Large intestine (tissue), 12 donors: ENCODE measurements at places on chromosomes 1 and 21. TPM values are rescaled to one million over a fixed set of nuclear protein-coding genes. Genes with fewer than 3 reads are reported as not detected.

Gene ANKRD34A
- 0.79 TPM for polyA plus RNA-seq

Gene SUSD4
- polyA plus RNA-seq: 2.1 TPM

Gene RGS4
- 8.1 TPM for polyA plus RNA-seq

Gene RBP7
- polyA plus RNA-seq: 3.3 TPM

Gene BROX
- 37.0 TPM for polyA plus RNA-seq

Gene HSPA13
- polyA plus RNA-seq: 26.6 TPM

GRCh38 chr1:47351305-47351704 lies 17.7 kb downstream of the CMPK1 start:
- no peaks in the 10 kb centered on the region for H3K27me3 ChIP-seq
- no peak overlapping the region for H3K4me3 ChIP-seq
- no peak overlapping the region for H3K27ac ChIP-seq
- peaks cover 3% of the 10 kb centered on the region for H3K36me3 ChIP-seq
- H3K4me1 ChIP-seq: no peaks in the 10 kb centered on the region

DNA sequence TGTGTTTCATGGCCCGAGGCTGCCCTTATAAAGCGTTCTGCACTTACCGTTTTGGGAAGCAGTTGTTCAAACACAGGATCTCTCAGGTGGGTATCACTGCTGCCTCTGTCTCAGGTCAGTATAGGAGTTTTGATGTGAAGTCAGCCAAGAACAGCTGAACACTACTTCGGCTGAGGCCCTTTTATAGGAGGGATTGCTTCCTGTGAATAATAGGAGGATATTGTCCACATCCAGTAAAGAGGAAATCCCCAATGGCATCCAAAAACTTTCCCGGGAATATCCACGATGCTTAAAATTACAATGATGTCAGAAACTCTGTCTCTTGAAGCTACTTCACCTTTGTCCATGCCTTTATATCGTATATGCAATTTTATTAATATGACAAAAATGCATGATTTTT lies at the start of gene SELE:
TSS of gene SELE (minus strand) at position 156 of the 400 bp plus-strand sequence. CDS start 467 bp downstream, outside the sequence.
- DNase-seq: no peak
- H3K27ac ChIP-seq: no peak within 1 kb of the TSS
- peaks cover 8% of the 10 kb centered on the region for H3K27me3 ChIP-seq
- H3K4me3 ChIP-seq: no peak within 1 kb of the TSS
- no peaks in the 10 kb centered on the region for H3K4me1 ChIP-seq
- no peaks in the 10 kb centered on the region for H3K36me3 ChIP-seq

DNA sequence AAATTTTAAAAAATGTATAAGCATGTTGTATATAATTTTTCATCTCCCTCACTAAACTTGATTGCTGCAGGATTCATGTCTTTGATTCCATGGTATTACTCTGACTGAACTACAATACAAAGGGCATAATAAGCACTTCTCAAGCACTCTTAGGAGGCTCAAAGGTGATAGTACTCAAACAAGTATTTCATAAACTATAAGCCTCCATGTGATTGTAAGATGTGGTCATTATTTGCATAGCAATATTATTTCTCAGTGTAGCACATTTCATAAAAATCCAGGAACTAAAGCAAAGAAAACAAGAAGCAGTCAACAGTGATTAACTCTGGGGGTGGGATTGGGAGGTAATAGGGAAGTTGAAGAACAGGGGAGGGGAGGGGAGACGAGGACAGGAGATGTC lies 106.2 kb upstream of the DPT start:
- DNase-seq: peak; percentile 53
- H3K4me1 ChIP-seq: peaks cover 34% of the 10 kb centered on the region
- H3K27me3 ChIP-seq: no peaks in the 10 kb centered on the region
- no peaks in the 10 kb centered on the region for H3K36me3 ChIP-seq

GRCh38 chr21:14712121-14712715 lies 166.1 kb upstream of the SAMSN1 start:
- no peak overlapping the region for H3K27ac ChIP-seq
- H3K27me3 ChIP-seq: no peaks in the 10 kb centered on the region
- DNase-seq: no peak
- no peaks in the 10 kb centered on the region for H3K4me1 ChIP-seq

- no peak overlapping the region for H3K4me3 ChIP-seq
- no peaks in the 10 kb centered on the region for H3K4me1 ChIP-seq
- no peaks in the 10 kb centered on the region for H3K27me3 ChIP-seq
- no peaks in the 10 kb centered on the region for H3K36me3 ChIP-seq
These were observed 29.6 kb upstream of the ZNF326 start for GRCh38 chr1:89965193-89965768.

DNA sequence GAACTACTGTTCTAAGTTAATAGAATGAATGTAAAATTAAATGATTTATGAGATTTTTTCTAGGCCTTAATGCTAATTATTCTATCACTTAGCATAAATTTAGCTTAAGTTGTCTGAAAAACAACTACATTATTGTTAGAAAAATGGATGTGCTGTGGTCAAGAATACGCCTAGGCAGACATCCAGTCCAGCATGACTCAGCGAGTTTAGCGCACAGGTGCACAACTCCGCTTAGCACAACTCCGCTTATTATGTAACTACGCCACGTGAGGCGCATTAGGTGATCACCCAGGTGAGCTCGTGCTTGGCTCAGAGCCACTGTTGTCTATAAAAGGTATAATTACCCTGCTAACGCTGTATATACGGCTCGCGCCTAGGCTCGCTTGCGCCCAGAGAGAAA lies 1043.6 kb upstream of the ADGRL4 start:
- DNase-seq: no peak
- H3K36me3 ChIP-seq: no peaks in the 10 kb centered on the region
- no peak overlapping the region for H3K27ac ChIP-seq
- H3K4me3 ChIP-seq: no peak overlapping the region

GRCh38 chr1:228457396-228458176 lies 29.6 kb upstream of the RNF187 start:
- no peaks in the 10 kb centered on the region for H3K36me3 ChIP-seq
- peak overlapping the region; percentile 95 for H3K27ac ChIP-seq
- H3K4me1 ChIP-seq: peaks cover 13% of the 10 kb centered on the region
- DNase-seq: peak; percentile 97
- H3K27me3 ChIP-seq: peaks cover 11% of the 10 kb centered on the region

DNA sequence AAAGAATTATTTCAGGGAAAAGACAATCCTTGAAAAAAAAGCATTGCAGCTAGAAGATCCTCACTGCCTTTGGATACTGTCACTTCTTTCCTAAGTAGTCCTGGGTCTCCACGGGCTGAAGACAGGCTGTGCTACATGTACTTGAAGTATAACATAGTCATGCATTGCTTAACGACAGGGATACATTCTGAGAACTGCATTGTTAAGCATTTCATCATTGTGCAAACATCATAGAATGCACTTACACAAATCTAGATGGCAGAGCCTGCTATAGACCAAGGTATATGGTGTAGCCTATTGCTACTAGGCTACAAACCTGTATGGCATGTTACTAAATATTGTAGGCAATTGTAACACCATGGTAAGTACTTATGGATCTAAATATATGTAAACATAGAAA lies 54.0 kb downstream of the KIAA0040 start:
- H3K27me3 ChIP-seq: peaks cover 3% of the 10 kb centered on the region
- no peak overlapping the region for H3K27ac ChIP-seq
- no peaks in the 10 kb centered on the region for H3K36me3 ChIP-seq
- H3K4me1 ChIP-seq: peaks cover 8% of the 10 kb centered on the region

DNA sequence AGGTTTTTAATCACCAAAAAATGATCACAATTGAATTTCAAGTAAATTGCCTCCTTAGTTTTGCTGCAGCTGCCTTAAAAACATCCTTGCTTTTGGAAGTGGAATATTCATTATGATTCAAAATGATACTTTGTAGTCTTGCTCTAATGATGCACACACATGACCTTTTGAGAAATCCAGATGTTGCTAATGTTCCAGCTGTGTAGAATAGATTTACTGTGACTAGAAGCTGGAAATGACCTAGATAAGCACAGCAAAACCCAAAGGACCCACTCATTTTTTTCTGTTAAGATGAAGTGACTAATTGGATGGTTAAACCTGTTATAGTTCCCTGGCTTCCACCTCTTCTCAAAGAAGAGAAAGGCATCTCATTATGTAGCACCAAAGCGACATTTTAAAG lies 64.6 kb upstream of the RALGPS2 start:
- no peaks in the 10 kb centered on the region for H3K27me3 ChIP-seq
- no peaks in the 10 kb centered on the region for H3K36me3 ChIP-seq
- H3K27ac ChIP-seq: no peak overlapping the region
- DNase-seq: no peak
- peaks cover 3% of the 10 kb centered on the region for H3K4me1 ChIP-seq

DNA sequence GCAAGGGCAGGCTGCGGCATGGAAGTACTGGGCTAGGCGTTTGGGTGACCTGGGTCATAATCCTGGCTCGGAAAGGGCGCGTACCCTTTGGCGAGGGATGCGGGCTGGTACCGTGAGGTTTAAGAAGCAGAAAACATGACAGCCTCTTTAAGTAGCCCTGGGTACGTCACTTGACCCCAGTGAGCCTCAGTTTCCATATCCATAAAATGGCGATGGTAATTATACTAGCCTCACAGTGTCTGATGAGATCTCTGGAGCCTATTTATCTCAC lies 700 bp downstream of the PIGV start:
- H3K36me3 ChIP-seq: peaks cover 6% of the 10 kb centered on the region
- no peaks in the 10 kb centered on the region for H3K27me3 ChIP-seq
- peak overlapping the region; percentile 69 for H3K4me3 ChIP-seq

GRCh38 chr21:34923202-34923601 lies 125.9 kb downstream of the RUNX1 start:
- H3K27me3 ChIP-seq: no peaks in the 10 kb centered on the region
- no peak overlapping the region for H3K4me3 ChIP-seq
- no peak overlapping the region for H3K27ac ChIP-seq
- peaks cover 8% of the 10 kb centered on the region for H3K4me1 ChIP-seq

GRCh38 chr1:33288976-33289857 lies 31.7 kb downstream of the A3GALT2 start:
- H3K27ac ChIP-seq: no peak overlapping the region
- no peaks in the 10 kb centered on the region for H3K4me1 ChIP-seq
- H3K4me3 ChIP-seq: no peak overlapping the region
- peaks cover 42% of the 10 kb centered on the region for H3K36me3 ChIP-seq
- no peaks in the 10 kb centered on the region for H3K27me3 ChIP-seq

DNA sequence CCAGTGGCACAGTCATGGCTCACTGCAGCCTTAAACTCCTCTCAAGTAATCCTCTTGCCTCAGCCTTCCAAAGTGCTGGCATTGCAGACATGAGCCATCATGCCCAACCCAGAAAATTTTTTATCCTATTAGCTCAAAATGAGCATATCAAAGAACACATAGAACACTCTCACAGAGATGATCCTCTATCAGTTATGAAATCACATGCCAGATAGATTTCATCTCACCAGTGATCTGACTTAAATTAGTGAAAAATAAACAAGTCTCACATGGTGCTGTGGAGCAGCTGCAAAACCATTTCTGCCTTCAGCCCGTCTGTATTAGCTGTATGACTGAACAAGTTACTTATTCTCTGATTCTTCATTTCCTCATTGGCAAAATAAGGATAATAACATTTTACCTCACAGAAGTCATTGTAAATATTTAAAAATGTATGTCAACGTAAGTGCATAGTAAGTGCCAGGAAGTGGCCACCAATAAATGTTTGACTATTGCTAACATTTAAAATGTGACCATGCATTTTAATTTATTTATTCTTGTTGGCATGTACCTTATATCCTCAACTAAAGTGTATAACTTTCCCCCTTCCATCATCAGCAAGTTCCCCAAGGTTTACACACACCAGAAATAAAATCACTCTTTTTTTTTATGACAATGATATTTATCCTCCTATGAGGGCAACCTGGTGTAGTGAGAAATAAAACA lies 29.0 kb upstream of the SLC19A2 start:
- DNase-seq: no peak
- H3K4me3 ChIP-seq: no peak overlapping the region
- no peak overlapping the region for H3K27ac ChIP-seq

- H3K27me3 ChIP-seq: no peaks in the 10 kb centered on the region
- peaks cover 16% of the 10 kb centered on the region for H3K4me1 ChIP-seq
- no peak overlapping the region for H3K4me3 ChIP-seq
- H3K27ac ChIP-seq: no peak overlapping the region
- no peaks in the 10 kb centered on the region for H3K36me3 ChIP-seq
These were observed 5.5 kb upstream of the SNAPIN start for GRCh38 chr1:153652805-153653500.

GRCh38 chr1:75725266-75725665 lies 757 bp downstream of the ACADM start:
- peak; percentile 31 for DNase-seq
- peak overlapping the region; percentile 93 for H3K27ac ChIP-seq
- peaks cover 7% of the 10 kb centered on the region for H3K4me1 ChIP-seq
- H3K36me3 ChIP-seq: no peaks in the 10 kb centered on the region
- H3K4me3 ChIP-seq: peak overlapping the region; percentile 94

- peaks cover 11% of the 10 kb centered on the region for H3K36me3 ChIP-seq
- DNase-seq: no peak
- peaks cover 15% of the 10 kb centered on the region for H3K4me1 ChIP-seq
- H3K27me3 ChIP-seq: peaks cover 32% of the 10 kb centered on the region
- H3K27ac ChIP-seq: no peak overlapping the region
These were observed 1.3 kb downstream of the S1PR1 start for GRCh38 chr1:101238031-101238628.

GRCh38 chr1:159664247-159664646 lies 50.1 kb downstream of the CRP start:
- no peaks in the 10 kb centered on the region for H3K36me3 ChIP-seq
- no peak overlapping the region for H3K27ac ChIP-seq
- H3K27me3 ChIP-seq: no peaks in the 10 kb centered on the region
- no peak for DNase-seq
- H3K4me1 ChIP-seq: no peaks in the 10 kb centered on the region

GRCh38 chr1:178716111-178716510 lies 8.9 kb upstream of the RALGPS2 start:
- no peak overlapping the region for H3K4me3 ChIP-seq
- H3K36me3 ChIP-seq: no peaks in the 10 kb centered on the region
- H3K27ac ChIP-seq: no peak overlapping the region
- DNase-seq: no peak

GRCh38 chr1:10556430-10557005 lies 81.8 kb downstream of the PEX14 start:
- H3K36me3 ChIP-seq: no peaks in the 10 kb centered on the region
- no peak overlapping the region for H3K27ac ChIP-seq
- H3K4me3 ChIP-seq: no peak overlapping the region
- H3K4me1 ChIP-seq: no peaks in the 10 kb centered on the region
- H3K27me3 ChIP-seq: no peaks in the 10 kb centered on the region

- no peaks in the 10 kb centered on the region for H3K27me3 ChIP-seq
- no peak overlapping the region for H3K27ac ChIP-seq
- no peak overlapping the region for H3K4me3 ChIP-seq
- H3K4me1 ChIP-seq: no peaks in the 10 kb centered on the region
These were observed 74.4 kb upstream of the SLC44A3 start for GRCh38 chr1:94745742-94746141.
